ENCODE measurements at places on chromosomes 4 and X.
A peak's percentile ranks its signal among the peaks of the same experiment; 100 is the strongest.

GRCh38 chr4:166481739-166482138, 608.7 kb downstream of the TLL1 start:
- no peak for DNase-seq

DNA sequence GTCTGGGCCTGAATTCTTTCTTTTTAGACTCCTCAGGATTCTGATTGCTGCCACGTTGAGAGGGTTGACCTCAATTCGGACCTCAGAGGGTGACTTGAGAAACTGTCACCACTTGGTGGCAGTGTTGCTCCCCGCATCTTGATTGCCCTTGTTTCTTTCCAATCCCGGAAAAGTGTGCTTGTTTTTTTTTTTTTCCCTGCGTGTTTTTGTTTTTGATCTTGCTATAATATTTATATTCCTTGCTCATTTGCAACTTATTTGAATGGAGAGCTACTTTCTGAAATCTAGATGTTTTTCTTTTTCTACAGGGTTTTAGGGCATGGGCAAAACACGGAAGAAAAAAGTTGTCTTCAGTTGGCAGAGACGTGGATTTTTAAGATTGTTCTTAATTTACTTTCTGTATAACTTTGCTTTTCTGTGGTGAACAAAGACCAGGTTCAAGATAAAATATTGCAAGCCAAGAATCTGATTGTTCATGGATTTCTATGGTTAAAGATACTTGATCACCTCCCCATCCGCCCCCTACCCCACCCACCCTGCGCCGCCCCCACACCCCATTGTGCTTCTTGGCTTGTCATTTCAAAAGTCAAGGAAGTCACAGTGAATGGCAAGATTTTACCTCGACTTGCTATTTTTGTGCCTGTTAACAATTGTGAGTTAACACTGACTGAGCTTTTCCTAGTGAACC, 102.0 kb downstream of the PTTG2 start:
- peak; percentile 86 for DNase-seq

DNA sequence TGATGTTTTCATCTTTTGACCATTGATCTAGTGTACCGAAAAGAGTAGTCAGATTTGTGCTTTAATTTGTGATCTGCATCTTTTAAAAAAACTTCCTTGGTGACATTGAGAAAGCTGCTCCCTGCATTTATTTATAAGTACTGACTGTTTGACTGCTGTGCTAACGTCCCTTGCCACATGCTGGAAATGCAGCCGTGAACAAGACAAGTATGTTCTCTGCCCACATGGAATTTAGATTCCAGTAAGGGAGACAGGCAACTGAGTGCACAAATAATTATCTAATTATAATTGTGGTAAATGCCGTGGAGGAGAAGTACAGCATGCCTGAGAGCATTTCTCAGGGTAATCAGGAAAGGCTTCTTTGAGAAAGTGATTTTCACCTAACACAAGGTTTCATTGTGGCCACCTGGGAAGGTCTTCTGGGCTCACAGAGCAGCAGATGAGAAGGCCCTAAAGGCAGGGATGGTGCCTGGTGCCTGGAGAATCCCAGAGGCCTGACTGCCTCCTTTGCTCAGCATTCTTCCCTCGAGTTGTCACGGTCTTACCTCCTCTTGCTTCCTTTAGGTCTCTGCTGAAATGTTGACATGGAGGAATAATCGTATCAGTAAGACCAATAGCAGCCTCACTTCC, 55.8 kb downstream of the PTTG2 start:
- peak; percentile 40 for DNase-seq

DNA sequence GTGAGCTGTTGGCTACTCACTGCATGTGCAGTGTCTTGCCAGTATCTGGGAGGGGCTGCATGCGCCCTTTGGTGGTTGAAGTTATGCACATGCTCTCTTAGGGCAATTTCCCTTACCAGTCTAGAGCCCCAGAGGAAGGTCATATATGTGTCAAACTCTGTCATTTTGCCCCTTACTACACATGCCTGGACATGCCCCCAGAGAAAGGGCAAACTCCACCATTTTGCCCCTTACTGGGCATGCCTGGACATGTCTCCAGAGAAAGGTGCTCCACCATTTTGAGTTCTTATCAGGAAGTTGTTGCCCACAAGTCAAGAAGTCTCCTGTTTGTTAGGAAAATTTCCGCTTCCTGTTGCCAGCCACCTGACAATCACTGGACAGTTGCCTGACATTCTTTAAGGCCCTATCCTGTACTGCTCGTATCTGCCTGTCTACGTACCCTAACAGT, 56.4 kb upstream of the PLAC8 start:
- DNase-seq, result no peak

DNA sequence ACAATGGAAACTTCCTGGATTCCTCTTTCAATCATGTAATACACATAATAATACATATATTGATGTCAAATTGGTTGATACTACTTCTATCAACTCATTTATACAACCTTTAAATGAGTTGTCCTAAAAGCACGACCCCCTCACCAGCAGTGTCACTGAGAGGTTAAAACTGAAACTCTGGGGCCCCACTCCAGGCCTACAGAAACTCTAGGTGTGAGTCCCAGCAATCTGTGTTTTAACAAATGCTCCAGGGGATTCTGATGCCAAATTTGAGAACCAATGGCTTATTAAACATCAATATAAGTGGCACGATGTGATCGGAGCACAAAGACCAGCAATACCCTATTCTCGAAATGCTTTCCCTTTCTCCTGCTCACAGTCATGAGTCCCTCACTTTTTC, 47.9 kb downstream of the ATP8A1 start:
- no peak for DNase-seq

- DNase-seq, result no peak
These were observed 277.2 kb downstream of the EPHA5 start for GRCh38 chr4:65393078-65393477.
